ENCODE measurements at places on chromosomes 11 and 22.

- H3K4me3 ChIP-seq: no peak overlapping the region
- no peak overlapping the region for H3K27ac ChIP-seq
- no peaks in the 10 kb centered on the region for H3K36me3 ChIP-seq
- no peak for DNase-seq
- H3K27me3 ChIP-seq: no peaks in the 10 kb centered on the region
These were observed 191.1 kb upstream of the DDI1 start for GRCh38 chr11:103845331-103845730.

GRCh38 chr22:25892678-25893077 is 150.7 kb downstream of the MYO18B start:
- no peak overlapping the region for H3K27ac ChIP-seq
- DNase-seq: no peak

DNA sequence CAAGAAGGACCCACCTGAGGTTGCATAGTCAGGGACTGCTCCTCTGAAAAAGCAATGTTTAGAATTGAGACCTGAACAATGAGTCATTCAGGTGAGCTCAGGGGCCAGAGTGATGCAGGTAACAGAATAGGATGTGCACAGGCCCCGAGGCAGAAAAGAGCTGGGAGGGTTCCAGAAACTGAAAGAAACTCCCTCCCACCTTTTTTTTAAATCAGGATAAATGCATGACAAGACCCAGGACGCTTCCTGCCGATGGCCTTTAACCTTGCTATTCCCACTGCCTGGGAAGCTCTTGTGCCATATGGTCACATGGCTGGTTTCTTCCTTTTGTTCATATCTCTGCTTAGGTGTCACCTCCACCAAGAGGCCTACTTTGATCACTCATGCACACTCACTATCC is 214.2 kb upstream of the ZBED5 start:
- no peaks in the 10 kb centered on the region for H3K36me3 ChIP-seq
- H3K4me3 ChIP-seq: no peak overlapping the region
- no peak overlapping the region for H3K27ac ChIP-seq
- peaks cover 10% of the 10 kb centered on the region for H3K4me1 ChIP-seq
- H3K27me3 ChIP-seq: no peaks in the 10 kb centered on the region
- no peak for DNase-seq

GRCh38 chr11:46918083-46918787 is at the start of gene LRP4:
Gene LRP4, minus strand, starts transcription at chr11:46918550. Its CDS starts 171 bp downstream, at chr11:46918379.
- H3K27ac ChIP-seq: no peak within 1 kb of the TSS
- H3K4me3 ChIP-seq: peak within 1 kb of the TSS; percentile 53

- H3K4me3 ChIP-seq: no peak overlapping the region
- no peaks in the 10 kb centered on the region for H3K4me1 ChIP-seq
- no peaks in the 10 kb centered on the region for H3K27me3 ChIP-seq
- no peaks in the 10 kb centered on the region for H3K36me3 ChIP-seq
- DNase-seq: peak; percentile 45
These were observed 267.6 kb upstream of the TENM4 start for GRCh38 chr11:79708319-79708932.

GRCh38 chr11:120808616-120809050 is 215.3 kb upstream of the TBCEL start:
- H3K4me3 ChIP-seq: no peak overlapping the region
- no peak for DNase-seq
- H3K27me3 ChIP-seq: no peaks in the 10 kb centered on the region
- H3K27ac ChIP-seq: no peak overlapping the region

GRCh38 chr22:28927630-28928029 is 44.3 kb downstream of the ZNRF3 start:
- H3K36me3 ChIP-seq: no peaks in the 10 kb centered on the region
- 0 out of 2 replicates have a peak, but pooled peaks cover 5% of the 10 kb centered on the region for H3K4me1 ChIP-seq
- H3K4me3 ChIP-seq: no peak overlapping the region

- H3K36me3 ChIP-seq: peaks cover 19% of the 10 kb centered on the region
- H3K4me1 ChIP-seq: peaks cover 4% of the 10 kb centered on the region
- no peak for DNase-seq
- no peaks in the 10 kb centered on the region for H3K27me3 ChIP-seq
These were observed 1.3 kb downstream of the FADD start for GRCh38 chr11:70204466-70204799.

- peak overlapping the region; percentile 32 for H3K4me3 ChIP-seq
- DNase-seq: no peak
- no peaks in the 10 kb centered on the region for H3K36me3 ChIP-seq
- peaks cover 13% of the 10 kb centered on the region for H3K27me3 ChIP-seq
- H3K4me1 ChIP-seq: no peaks in the 10 kb centered on the region
These were observed 560 bp upstream of the MPPED1 start for GRCh38 chr22:43411040-43411868.

DNA sequence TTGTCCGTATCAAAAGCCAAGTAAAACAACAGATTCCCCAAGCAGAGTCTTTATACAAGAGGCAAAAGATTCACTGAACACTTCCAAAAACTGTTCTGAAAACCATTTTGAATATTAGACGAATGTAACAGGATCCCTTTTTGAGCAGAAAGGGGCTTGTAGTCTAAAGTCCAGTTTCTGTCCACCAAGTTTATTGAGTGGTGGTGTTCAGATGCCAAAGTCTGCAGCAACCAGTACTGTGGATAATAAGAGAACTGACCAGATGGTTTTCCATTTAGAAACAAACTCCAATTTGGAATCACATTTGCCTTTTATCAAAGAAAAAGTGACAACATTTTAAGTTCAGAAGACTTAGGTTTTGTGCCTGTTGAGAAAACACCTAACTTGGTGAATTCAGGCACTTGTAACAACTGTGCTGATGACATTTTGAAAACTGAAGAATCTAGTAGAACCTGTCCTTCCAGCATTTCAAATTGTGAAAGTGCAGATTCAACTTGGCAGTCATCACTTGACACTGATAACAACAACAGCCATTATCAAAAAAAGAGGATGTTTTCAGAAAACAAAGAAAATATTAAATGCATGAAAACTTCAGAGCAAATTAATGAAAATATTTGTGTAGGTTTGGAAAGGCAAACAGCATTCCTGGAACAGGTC is 217.1 kb downstream of the CSNK2A3 start:
- no peak overlapping the region for H3K27ac ChIP-seq

GRCh38 chr11:497565-498296 is 9.3 kb downstream of the RNH1 start:
- H3K36me3 ChIP-seq: peaks cover 41% of the 10 kb centered on the region
- H3K4me3 ChIP-seq: no peak overlapping the region
- no peak for DNase-seq

Data from iPS DF 6.9 (cell line).